ENCODE measurements at places on chromosomes 16 and 17. TPM values are rescaled to one million over a fixed set of nuclear protein-coding genes. Genes with fewer than 3 reads are reported as not detected.

The HES7 gene
- total RNA-seq, result not detected

DNA sequence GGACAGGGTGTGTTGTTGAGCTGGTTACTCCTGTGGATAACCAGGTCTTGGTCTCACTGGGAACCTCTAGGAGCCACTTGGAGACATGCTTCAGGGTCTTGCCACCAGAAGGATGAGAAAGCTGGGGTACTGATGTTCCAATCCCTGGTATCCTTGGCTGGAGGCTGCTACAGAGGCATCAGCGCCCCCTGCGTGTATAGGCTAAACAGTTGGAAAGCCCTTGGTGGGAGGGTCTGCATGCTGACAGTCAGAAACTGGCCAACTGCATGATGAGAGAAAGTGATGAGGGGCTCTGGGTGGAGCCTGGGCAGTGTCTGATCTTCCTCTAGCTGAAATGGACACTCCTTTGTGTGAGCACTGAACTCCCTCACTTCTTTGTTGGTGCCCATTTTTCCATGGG is 536.9 kb downstream of the XYLT1 start:
- H3K4me1 ChIP-seq, result no peaks in the 10 kb centered on the region
- no peak overlapping the region for H3K4me3 ChIP-seq
- no peak overlapping the region for H3K27ac ChIP-seq

- H3K27me3 ChIP-seq, result no peaks in the 10 kb centered on the region
- H3K4me3 ChIP-seq, result no peak overlapping the region
- no peak overlapping the region for H3K27ac ChIP-seq
- H3K4me1 ChIP-seq, result no peaks in the 10 kb centered on the region
- H3K36me3 ChIP-seq, result no peaks in the 10 kb centered on the region
Measured at GRCh38 chr17:68861602-68862001, 93.6 kb downstream of the ABCA8 start.

GRCh38 chr16:52372313-52372712 is 174.6 kb downstream of the TOX3 start:
- H3K36me3 ChIP-seq, result no peaks in the 10 kb centered on the region
- DNase-seq, result no peak
- H3K27me3 ChIP-seq, result no peaks in the 10 kb centered on the region

DNA sequence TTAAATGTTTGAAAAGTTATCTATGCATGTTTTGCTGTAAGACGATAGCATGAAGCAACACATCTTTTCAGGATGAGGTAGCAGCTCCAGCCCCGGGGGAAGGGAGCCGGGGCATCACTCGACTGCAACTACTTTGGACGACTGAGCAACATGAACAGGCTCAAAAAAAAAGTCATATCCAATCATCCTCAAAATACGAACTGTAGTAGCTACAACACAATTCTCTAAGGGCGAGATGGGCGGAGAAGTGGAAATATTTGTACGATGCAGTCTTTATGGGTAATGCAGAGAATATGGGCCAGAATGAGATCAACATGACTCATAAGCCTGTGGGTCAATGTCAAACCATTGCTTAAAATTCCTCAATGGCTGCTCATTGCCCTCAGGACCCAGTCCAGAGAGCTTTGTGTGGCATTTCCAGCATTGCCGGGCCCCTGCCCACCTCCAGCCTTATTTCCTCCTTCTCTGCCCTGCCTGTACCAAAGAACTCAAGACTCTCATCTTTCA is 17.7 kb upstream of the SMURF2 start:
- no peak for DNase-seq
- no peaks in the 10 kb centered on the region for H3K4me1 ChIP-seq
- no peak overlapping the region for H3K4me3 ChIP-seq
- no peaks in the 10 kb centered on the region for H3K27me3 ChIP-seq
- H3K27ac ChIP-seq, result no peak overlapping the region
